ENCODE measurements at places on chromosomes 1 and 21.

GRCh38 chr1:219792337-219793021 is 135.9 kb downstream of the SLC30A10 start:
- DNase-seq = no peak

DNA sequence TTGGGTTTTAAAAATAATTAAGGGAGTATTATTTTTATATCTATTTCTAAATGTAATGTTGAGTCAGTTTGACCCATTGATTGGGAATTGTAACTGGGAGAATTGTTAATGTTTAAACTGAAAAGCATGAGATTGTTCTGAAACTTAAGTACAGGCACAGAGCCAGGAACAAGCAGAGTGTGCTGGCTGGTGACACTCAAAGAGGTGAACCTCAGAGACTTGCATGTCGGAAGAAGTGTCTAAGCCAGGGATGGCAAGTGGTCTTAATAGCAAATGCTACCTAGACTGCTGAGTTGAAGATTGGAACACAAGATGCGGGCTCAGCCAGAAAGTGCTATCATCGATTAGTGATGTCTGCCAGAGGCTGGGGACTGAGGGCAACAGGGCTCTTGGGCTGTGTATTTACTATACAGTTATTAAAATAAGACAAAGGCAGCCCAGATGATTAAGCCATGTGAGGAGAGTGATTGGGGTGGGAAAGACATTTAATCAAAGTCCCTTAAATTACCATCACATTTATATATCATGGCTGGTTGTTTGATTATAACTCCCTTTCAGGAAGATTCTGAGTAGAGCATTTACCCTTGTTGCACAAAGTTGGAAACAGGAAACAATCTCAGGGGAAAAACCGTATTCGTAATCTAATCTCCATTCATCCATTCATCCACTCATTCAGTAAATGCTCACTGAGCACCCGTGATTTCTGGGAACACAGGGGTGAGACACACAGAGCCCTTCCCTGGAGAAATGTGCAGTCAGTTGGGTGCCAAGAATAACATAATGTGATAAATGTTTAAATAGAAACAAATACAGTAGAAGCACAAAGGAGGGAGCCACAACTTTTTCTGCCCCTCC is 42.8 kb downstream of the C8A start:
- no peak for DNase-seq

DNA sequence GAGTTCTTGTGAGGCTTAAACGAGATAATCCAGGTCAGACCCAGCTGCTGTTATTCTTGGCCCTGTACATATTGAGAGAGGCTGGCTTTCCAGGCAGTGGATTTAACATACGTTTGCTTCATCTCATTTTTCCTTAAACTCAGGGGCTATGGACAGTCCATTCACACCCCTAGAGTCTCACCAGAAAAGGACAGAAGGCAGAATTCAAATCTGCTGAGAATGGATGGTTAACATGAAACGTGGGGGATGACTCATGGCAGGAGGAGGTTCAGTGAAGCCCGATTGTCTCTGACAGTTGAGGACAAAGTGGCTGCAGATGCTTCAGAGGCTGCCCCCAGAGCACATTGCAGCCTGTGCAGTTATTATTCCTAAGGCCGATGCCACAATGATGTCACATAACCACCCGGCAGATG is 39.5 kb downstream of the TGFB2 start:
- no peak for DNase-seq

DNA sequence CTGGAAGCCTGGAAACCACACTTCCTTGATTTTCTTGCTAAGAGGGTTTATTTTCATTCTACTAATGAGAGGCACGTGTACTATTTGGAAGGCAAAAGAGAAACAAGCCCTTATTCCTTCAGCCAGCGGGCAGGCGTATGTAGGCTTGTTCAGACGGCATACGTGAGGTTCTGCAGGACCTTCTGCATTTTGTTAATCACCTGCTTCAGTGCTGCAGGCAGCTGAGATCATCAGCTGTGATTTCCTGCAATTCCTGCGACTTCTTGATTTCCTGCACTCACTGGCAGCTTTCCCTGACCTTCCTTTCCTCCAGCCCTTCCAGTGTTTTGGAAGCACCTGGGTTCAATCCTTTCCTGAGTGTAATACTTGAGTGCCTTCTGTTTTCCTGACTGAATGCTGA is 43.4 kb downstream of the TSNAX start:
- no peak for DNase-seq

DNA sequence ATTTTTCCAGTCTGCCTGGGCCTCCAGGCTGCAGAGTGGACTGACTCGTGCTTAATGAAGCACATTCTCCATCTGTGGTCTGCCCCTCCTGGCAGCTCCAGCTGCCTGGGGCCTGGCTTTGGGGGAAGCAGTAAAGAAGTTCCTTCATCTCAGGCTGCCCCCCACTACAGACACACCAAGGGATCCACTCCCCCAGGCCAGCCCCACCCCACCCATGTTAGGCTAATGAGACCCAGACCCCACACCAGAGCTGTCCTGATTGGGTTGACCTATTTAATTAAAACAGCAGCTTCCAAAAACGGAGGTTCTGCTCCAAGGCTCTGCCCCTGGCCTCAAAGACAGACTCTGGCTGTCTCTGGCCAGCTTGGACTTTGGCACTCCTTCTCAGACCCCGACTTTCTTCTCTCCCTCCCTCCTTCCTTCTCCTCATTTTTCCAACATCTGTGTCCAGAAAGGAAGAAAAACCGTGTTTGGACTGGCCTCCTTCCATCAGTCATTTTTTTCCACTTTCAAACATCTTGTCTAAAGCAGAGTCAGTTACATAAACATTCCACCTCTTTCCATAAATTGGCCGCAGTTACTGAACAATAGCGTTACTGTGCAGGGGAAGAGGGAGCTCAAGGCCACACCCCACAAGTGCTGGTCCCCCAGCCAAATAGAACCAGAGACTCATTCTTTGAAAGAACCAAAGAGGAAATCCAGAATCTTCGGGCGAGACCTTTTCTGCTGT is 29.7 kb downstream of the SERTAD4 start:
- no peak for DNase-seq

GRCh38 chr1:185433667-185434066 is 116.6 kb upstream of the IVNS1ABP start:
- peak; percentile 25 for DNase-seq

DNA sequence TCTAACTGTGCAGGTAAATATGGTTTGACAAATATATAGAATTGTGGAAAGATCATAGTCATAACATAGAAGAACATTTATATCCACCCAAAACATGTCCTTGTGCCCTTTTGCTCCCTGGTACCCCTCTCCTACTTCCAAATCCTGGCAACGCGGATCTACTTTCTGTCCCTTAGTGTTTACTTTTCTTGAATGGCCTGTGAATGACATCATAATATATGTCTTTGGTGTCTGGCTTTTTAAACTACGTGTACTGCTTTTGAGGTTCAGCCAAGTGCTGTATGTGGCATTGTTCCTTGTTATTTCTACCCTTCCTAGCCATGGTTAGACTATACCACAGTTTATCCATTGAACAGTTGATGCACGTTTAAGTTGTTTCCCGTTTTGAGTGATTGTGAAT is 155.6 kb downstream of the SDCCAG8 start:
- DNase-seq = no peak

DNA sequence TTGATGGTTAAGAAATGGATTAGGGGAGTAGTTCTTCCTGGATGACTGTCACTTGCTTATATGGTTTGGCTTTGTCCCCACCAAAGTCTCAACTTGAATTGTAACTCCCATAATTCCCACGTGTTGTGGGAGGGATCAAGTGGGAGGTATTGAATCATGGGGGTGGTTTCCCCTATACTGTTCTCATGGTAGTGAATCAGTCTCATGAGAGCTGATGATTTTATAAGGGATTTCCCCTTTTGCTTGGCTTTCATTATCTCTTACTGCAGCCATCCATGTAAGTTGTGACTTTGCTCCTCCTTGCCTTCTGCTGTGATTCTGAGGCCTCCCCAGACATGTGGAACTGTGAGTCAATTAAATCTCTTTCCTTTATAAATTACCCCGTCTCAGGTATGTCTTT is 1621.1 kb downstream of the MRPL39 start:
- DNase-seq = no peak

DNA sequence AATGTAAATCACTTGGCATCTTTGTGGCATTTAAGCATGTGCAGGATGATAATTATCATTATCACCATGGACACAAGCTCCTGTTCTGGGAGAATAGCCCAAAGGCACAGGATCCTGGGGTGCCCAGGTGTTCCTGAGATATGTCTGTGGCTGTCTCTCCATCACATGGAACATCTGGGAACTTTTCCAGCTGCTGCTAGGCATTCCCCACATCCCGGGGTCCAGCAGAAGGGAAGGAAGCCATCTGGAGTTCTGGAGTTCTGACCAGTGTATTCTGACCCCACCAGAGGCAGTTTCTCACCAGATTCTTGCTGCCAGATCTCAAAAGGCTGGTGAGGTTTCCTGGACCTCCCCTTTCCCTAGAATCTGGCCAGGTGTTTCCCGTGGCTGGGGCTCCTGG is 259.7 kb upstream of the VAMP3 start:
- no peak for DNase-seq
